ENCODE measurements at places on chromosomes 16 and 17.

- DNase-seq: no peak
These were observed 985 bp downstream of the SGSM2 start for GRCh38 chr17:2338315-2338657.

- DNase-seq: no peak
These were observed 41.4 kb downstream of the AP1G1 start for GRCh38 chr16:71767060-71767900.

DNA sequence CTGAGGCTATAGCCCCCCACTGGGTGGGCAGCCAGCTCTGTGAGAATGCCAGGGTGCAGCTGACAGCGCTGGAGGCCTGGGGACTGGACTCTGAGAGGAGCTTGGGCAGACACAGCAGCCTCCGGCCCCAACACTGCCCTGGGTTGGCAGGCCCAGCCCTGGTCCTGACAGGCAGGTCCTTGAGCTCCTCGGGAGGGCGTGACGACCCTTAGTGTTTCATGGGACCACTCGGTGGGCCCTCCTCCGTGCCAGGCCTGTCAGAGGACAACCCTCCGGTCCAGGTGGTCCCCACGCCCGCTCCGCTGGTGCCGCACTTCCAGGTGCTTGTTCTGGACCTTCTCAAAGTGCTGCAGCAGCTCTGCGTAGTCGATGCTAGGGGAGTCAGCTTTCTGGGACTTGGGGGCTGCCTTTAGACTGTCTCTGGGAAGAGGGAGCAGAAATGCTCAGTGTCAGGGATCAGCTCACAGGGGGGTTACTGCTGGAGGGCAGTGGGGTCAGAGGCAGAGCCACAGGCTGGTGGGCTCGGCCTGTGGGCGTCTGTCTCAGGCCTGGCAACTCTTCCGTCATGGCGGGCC, 1.9 kb upstream of the MTSS2 start:
- DNase-seq: no peak

GRCh38 chr17:63001689-63002394, 35.8 kb downstream of the TANC2 start:
- no peak for DNase-seq

DNA sequence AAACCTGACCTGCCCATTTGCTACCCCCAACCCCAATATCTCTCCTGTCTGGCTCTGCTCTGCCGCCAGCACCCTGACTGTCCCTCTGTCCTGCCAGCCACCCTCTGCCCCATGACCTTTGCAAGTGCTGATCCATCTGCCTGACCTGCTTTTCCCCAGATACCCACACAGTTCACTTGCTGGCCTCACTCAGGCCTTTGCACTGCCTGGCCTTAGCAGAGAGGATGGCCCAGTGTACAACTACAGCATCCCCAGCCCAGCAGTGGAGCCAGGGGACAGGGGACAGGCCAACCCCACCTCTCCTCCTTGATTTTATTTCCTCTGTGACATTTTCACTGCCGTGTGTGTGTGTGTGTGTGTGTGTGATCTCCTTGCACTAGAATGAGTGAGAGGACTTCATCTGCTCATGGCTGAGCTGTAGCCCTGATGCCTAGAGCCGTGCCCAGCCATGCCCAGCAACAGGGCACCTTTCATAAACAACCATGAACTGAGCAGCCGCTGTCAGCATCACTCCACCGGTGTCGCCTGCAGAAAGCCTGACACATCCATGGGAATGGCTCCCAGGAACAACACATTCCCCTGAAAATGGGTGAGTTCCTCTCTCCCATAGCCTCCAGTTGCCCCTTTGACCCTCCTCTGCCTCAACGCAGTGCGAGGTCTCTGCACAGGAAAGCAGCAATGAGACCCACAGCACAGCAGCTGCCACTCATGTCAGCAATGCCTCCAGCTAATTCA, 36.0 kb upstream of the RBFOX3 start:
- DNase-seq: no peak

- no peak for DNase-seq
These were observed 2.2 kb downstream of the TIMP2 start for GRCh38 chr17:78922816-78923498.

DNA sequence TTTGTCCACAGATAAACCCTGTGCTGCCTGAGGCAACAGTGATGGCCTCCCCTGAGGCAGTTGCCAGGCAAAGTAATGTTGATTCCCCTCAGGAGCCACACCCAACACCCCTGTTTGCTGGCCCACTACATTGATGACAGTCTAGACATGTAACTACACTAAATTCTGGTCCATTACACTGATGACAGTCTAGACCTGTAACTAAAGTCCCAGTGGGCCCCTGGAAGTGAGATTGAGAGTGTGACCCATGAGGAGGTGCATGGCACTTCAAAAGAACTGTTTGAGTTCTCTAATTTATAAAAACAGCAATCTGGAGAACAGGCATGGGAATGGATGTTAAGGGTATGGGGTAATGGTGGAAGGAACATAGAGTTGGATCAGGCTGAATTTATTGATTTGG, 8.9 kb downstream of the CCL4 start:
- no peak for DNase-seq

- DNase-seq: no peak
These were observed 205.0 kb upstream of the ASIC2 start for GRCh38 chr17:33498069-33498468.

DNA sequence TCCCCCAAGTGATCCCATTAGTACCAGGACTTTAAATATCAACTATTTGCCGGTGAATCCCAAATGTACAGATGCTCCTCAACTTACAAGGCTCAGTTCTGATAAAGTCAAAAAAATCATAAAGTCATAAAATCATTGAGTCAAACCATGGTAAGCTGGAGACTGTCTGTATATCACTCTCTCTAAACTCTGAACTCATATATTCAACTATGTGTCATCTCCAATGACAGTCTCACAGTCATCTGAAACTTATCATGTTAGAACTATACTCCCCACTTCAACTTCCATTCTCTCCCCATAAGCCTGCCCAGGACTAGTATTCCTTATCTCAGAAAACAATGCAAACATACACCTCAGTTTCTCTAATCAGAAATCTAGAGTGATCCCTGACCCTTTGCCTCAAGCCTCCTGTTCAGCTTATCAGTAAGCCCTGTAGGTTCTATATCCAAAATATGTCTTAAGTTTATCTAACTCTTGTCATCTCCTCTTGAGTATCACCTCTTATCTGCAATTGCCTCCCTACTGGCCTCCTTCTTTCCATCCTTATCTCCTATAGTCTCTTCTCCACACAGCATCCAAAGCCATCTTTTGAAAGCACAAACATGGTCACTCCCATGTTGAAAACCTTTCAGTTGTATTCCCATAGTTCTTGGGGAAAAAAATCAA, 55.0 kb downstream of the SSH2 start:
- no peak for DNase-seq

Data from stimulated activated CD4-positive, alpha-beta T cell treated with anti-CD3 and anti-CD28 coated beads, Interleukin-4, amount 100 ng/mL, for 4 hours (primary cell).